ENCODE measurements at places on chromosomes 1 and 21.

GRCh38 chr21:35232545-35233176 lies 183.6 kb upstream of the RUNX1 start:
- no peak for DNase-seq

GRCh38 chr1:19564366-19564765 lies 79.0 kb upstream of the CAPZB start:
- no peak for DNase-seq

GRCh38 chr1:19605967-19606366 lies 38.1 kb upstream of the NBL1 start:
- no peak for DNase-seq

- no peak for DNase-seq
These were observed 213.8 kb upstream of the JUN start for GRCh38 chr1:58997637-58998036.

DNA sequence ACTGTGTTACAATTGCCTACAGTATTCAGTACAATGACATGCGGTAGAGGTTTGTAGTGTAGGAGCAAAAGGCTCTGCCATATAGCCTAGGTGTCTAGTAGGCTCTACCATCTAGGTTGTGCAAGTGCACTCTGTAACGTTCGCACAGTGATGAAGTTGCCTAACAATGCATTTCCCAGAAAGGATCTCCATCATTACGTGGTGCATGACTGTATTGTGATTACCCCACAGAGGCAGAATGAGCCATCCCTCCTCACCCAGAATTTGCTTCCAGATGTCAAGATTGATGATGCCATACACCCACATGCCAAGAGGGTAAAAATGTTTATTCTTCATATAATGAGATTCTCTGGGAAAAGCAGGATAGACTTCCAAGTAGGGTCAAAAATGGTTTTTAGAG lies 199.3 kb upstream of the CTTNBP2NL start:
- DNase-seq = no peak

GRCh38 chr1:150268340-150268704 lies 494 bp downstream of the APH1A start:
- DNase-seq = no peak

DNA sequence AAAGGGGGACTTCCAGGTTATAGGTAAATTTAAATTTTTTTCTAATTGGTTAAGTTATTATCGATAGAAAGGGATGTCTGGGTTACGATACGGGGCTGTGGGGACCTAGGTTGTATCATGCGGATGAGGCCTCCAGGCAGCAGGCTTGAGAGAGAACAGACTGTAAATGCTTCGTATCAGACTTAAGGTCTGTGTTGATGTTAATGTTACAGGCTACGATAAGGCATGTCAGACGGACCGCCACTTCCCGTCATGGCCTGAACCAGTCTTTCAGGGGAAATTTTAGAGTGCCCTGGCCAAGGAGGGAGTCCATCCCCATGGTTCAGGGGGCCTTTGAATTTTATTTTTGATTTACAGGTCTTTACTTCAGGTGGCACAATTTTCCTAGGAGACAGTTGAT lies 16.7 kb downstream of the ABCG1 start:
- DNase-seq = no peak

DNA sequence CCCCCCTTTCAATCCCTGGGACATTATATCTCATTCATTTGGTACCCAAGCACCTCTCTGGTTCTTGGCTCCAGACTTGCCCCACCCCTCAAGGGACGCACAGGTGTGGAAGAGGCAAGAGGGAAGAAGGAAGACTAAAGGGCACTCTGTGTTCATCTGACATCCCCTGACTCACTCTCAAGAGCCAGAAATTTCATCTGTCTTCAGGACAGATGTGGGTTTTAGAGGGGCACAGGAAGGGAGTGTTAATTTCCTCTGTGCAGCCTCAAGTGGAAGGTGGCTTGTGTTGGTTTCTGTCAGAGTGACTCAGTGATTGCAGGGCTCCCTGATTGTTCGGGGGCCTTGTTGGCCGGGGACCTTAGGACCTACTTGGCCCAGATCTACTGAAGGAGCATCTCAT lies 2.4 kb downstream of the C2CD4D start:
- no peak for DNase-seq

GRCh38 chr21:41079159-41079558 lies 88.8 kb upstream of the BACE2 start:
- DNase-seq = no peak

GRCh38 chr1:172244865-172245264 lies 175.6 kb upstream of the C1orf105 start:
- DNase-seq = no peak

DNA sequence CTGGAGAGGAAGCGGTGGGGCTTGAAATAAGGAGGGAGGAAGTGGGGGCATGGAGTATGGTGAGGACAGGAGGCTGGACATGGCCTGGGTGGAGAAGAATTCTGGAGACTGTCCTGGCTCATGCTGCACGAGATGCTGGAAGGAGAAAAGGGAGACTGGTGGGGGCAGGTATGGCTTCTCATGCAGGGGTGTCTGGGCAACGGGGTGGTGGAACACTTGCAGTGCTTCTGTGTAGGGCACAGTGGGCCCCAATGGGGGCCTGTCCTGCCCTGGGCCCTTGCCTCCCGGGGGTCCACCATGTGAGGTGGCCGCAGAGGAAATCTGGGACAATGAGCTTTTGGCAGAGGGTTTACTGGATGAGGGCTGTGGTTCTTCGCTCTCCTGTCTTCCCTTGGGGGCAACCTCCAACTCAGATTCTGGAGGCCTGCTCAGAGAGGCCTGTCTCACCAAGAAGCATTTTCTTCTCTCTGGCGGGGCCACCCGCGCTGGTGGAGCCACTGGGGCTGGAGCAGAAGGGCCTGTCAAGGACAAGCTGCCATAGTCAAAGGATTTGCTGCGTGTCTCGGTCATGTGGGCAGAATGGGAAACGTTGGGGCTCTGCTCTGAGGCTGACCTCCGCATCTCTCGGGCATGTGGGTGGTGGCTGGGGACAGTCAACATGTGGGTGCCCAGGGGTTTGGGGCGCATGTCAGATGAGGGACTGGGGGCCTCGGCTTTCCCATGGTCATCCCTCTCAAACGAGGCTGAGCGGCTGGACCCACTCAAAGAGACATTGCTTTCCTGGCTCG lies 96.9 kb upstream of the EDN2 start:
- no peak for DNase-seq

Data from WERI-Rb-1 (cell line).